ENCODE measurements at places on chromosomes 4 and X.

- DNase-seq: no peak
These were observed 2.0 kb downstream of the YTHDC1 start for GRCh38 chr4:68347845-68348244.

DNA sequence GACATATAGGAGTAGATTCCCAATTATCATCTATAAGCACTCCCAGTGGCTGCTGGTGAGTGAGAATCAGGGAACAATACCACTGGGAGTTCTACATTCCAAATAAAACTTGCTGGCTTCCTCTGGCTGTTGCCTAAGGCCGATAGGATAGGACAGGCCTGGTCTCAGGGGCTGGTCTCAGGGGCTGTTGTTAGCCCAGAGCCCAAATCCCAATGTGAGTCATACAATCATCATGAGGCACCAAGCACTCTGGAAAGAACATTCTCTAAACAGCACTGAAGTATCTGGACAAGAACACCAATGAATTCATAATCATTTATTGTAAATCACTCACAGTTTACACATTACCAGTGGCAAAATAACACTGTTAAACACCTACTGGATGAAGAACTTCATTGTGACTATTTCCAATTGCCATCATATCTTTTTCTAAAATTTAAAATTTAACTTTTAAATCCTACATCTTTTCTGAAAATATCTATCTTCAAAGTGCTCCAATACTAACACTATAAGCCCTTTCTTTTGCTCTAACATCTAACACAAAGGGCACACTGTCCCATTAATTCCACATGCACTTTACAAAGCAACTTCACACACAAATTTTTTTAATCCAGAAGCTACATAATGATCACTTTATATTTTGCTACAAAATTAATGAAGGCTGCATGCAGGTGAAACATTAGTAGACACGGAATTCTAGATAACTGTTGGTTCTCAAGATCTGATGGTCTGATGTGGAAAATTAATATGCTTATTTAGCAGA, 67.6 kb upstream of the TMEM150C start:
- no peak for DNase-seq

DNA sequence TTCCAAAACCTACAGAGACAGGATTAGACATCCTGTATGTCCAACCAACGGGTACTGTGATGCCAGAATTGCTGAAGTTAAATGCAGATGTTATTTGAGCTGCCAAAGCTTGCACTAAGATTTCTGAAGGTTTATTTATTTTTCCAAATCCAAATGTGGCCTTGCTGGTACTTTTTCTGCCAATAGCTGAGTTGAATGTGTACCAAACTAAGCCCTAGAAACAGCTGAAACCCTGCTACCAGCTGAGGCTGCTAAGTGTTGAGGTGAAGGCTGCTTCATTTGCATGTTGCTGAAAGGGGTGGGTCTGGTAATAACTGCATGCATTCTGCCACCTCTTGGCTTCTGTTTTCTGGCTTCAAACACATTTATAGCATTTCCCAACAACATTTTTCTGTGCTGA, 366.5 kb downstream of the FAT4 start:
- no peak for DNase-seq

DNA sequence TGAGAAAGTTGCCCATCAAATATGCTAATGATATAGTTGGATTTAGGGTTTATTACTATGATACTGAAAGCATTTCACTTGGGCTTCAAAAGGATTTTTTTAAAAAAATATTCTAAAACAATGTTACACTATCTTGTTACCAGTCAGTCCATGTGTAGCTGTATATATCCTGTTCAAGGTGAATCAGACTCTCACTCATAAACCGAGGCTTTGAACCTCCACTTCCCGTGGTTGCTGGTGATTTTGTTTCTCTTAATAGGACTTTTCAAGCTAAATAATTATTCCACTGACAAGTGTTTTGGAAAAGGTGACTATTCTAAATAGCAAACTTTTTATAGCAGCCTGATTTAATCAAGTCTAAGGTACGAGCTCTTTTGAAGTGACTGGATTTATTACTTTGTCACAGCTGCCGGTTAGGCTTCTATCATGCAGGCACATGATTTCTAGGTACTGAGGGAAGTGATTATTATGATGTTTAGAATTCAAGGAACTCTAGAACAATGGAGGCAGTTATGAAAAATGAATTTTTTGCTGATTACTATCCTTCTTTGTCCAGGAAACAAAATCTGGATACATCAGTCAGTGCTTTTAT, 287.7 kb downstream of the KCTD8 start:
- no peak for DNase-seq

GRCh38 chr4:166014411-166014810, 141.4 kb downstream of the TLL1 start:
- DNase-seq: no peak

GRCh38 chrX:146604196-146604595, 205.4 kb upstream of the CXorf51B start:
- DNase-seq: no peak

GRCh38 chr4:180589575-180589974, 1653.6 kb upstream of the TENM3 start:
- no peak for DNase-seq

DNA sequence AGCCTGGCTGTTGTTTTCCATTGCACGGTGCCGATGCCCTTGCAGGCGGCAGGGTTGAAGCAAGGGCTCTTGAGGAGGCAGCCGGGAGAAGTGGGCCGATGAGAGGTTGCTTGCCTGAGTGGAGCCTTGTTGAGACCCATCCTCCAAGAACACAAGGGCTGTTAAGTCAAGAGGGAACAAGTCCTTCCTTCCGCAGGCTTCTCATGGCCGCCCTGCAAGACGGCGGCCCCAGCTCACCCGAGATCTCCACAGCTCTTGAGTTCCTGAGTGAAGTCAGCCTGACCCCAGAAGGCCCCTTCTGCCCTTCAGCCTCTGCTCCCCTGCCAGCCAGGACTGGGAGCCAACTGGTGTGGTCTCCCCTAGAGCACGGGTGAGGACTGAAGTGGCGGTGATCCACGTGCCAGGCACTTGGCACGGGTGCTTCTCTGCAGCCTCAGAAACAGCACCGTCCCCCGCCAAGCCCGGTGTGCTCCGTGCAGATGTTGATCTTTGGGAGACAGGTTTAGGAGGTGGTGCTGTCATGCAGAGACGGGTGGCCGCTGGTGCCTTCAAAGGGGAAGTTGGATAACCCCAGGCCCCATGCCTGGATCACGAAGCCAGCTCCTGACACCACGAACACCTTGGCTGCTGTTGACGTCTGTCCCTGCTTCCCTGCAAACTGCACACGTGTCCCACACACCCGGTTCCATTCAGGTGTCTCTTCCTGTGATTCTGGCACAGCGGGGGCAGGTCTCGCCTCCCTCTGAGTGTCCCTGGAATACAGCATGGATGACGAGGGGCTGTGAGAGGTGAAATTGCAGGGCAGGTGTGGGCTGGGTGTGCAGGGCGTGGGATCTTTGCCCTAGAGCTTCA, 164.4 kb upstream of the PSAPL1 start:
- no peak for DNase-seq

DNA sequence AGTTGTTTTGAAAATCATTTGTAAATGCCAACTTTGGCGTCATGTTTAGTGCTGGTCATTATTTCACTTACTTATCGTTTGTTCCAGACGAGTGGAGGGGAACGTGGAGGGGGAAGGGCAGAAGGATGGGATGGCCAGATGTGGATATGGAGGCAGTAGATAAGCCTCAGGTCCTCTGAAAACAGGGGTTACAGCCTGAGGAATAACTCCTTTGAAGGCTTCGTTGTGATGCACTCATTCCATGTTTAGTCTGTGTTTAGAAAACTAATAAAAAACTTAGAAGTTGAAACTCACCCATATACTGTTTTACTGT, 1.1 kb downstream of the MOB1B start:
- DNase-seq: no peak

- no peak for DNase-seq
These were observed 1.4 kb downstream of the DGKK start for GRCh38 chrX:50469206-50469605.
